ENCODE measurements at places on chromosomes 2 and 18.
A peak's percentile ranks its signal among the peaks of the same experiment; 100 is the strongest.

GRCh38 chr2:127082974-127083373 lies 24.0 kb downstream of the BIN1 start:
- DNase-seq = no peak

- no peak for DNase-seq
Measured at GRCh38 chr2:12052796-12053195, 306.4 kb downstream of the LPIN1 start.

DNA sequence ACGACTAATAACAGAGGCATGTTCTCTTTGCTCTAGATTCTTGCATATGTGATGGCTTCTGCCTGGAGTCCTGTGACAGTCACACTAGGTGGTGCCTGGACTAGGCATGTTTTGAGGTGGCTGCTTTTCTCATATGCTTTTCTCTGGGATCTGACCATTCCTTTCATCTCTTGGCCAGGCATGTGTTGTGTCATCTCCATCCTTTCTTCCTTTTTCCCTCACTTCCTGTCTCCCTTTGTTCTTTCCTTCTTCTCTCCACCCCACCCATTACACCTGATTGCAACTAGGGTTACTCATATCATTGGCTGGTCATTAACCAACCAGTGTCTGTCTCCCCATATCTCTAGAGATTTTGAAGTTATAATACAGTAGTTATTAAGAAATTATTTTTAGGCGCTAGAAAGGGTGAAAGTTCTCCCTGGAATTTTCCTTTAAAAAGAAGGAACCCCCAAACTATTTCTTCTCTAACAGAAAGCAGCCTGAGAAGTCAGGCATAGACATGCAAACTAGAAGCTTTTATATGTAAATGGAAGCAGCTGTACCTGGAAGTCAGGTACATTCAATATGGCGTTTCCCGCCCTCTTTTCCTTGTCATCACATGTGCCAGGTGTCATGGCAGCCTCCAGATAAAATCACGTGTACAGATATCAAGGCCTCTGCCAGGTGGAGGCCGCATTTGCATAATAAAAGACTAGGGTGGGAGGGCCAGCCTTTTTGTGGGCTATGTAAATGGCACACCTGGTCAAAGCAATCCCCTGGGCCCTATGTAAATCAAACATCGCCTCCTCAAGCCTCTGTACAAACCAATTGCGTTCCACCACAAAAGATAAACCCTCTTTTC lies 220.4 kb upstream of the MEX3C start:
- no peak for DNase-seq

- no peak for DNase-seq
Measured at GRCh38 chr2:85340034-85340892, 12.5 kb upstream of the TGOLN2 start.

GRCh38 chr2:175880-176820 lies 87.7 kb downstream of the SH3YL1 start:
- DNase-seq = no peak

DNA sequence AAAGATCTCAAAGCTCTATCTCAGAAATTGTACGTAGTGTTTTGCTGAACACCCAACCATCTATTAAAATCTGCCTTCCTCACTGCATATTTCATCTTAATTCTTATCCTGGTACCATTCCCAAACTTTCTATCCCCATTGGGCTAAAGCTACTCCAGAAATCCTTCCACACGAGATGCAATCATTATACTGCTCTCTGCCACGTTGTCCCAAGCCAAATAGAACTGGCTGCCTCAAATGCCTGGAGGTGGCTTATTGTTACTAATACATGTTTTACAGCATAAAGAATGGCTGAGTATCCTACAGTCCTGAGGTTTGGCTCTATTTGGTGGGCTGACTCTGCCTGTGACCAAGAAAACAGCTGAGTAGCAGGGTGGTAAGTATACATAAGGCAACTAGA lies 306.0 kb upstream of the ACVR2A start:
- DNase-seq = no peak

DNA sequence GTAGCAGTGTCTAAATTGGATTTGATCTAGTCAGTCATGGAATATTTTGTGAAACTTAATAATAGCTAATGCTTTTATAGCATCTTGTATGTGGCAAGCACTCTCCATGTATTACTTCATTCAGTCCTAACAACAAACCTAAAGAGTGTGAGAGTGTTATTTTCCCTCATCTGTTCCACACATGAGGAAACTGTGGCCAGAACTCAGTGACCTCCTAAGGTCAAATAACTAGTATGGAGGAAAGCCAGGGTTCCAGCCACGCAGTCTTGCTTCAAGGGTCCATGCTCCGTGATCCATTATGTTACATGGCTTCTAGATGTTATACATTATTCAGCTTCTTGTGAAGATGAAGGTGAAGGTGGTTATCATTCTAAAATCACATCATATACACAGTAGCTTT lies 45.5 kb downstream of the TWSG1 start:
- no peak for DNase-seq

DNA sequence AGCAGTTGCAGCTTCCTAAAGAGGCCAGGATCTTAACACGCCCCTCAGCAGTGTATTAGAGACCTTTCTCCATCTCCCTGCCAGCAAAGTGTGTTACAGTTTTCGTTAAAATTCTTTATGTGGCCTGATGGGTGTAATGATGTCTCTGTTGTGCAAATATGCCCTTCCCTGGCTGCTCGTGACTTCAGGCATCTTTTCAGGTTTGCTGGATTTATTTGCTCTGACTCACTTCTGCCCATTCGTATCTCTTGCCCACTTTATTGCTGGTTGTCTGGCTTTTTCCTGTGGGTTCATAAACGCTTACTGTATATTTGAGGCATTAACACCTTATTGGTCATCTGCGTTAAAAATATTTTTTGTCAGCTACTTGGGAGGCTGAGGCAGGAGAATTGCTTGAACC lies 134.5 kb downstream of the ASB1 start:
- DNase-seq = no peak

DNA sequence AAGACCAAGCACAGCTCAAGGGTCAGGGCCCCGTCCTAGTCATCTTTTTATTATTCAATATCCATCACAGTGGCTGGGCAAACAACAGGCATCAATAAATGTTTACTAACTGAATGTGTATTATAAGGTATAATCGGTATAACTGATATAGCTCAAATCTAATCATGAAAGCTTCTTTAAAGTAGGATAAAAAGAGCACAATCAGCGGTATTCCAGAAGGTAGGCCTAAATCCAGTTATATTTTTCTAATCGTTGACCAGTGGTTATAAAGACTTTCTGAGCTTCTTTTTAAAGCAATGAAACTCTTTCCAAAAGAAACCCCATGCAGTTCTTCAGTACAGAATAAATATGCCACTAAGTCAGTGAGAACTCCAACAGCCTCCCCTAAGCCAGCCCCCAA lies 92.1 kb downstream of the SMAD2 start:
- DNase-seq = no peak

DNA sequence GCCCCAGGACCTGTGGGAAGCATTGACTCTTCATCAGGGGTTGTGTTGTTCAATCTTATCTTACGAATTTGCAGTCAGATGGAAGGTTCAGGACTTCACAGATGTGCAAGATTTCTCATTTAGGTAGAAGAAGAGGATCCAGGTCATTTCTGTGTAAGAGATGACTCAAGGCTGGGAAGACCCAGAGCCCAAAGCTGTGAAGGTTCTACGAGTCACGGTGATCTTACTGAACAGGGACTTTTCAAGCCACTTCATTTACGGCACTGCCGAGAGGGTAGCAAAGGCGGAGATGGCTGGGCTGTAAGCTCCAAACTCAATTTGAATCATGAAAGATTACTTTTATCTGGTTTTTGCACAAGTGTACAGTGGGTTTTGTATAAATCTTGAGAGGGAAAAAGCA lies 228.0 kb upstream of the MEX3C start:
- DNase-seq = no peak

DNA sequence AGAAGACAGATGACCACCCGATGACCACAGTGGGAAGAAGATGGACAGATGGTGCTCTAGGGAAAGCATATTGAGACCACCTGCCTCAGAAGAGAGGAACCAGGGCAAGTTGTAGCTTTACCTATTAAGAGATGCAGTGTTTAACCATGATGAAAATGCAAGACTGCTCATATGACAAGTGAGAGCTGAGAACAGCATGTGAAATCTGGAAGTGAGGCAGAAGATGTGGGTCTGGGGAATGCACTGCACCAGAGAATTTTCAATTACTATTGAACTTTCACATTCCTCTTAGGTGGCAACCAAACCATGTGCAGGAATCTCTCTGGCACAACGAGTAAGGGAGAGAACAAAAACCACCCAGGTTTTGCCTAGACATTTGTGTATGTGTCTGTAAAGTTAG lies 184.8 kb upstream of the CRIM1 start:
- DNase-seq = no peak

DNA sequence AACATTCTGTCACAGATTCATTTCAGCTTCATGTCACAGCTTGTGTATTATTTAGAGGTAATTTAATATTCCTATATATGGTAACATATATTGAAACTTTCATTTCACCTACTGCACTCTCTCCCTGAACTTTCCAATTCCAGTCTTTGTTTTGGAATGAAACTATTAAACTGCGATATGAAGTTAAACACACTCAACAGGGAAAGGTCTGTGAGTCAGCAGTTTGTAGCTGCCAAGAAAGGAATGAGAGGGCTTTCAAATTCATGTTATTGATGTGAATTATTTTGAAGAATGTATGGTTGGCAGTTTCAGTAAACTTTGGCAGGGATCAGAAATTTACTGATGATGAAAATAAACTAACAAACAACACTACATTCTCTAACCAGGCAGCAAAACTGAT lies 148.3 kb downstream of the HNMT start:
- no peak for DNase-seq

GRCh38 chr2:12932192-12932591 lies 215.5 kb downstream of the TRIB2 start:
- DNase-seq = no peak

DNA sequence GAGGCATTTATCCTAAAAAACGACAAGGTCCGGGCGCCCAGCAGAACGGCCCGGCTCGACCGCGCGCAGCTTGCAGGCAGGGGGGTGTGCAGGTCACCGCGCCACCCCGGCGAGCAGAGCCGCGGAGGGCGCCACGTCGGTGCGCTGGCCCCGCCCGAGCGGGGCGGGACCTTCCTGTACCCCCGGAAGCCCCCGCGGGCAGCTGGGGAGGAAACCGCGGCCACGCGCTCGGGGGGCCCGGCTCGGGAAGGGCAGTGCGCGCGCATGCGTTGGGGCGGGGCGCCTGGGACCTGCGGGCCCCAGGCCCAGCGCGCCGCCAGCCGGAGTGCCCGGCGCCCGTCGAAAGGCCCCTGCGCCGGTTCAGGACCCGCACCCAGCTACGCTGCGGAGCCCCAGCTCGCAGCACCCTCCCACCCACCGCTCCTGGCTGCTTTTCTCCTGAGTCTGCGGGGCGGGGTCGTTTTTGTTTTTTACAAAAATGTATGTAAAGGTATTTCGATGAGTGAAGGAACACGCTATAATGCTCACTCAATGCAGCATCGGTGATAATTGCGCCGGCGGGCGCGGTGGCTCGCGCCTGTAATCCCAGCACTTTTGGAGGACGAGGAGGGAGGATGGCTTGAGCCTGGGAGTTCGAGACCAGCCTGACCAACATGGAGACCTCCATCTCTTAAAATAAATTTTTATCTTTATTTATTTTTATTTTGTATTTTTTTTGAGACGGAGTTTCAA lies 47.7 kb upstream of the POMC start:
- peak; percentile 83 for DNase-seq

- no peak for DNase-seq
Measured at GRCh38 chr2:20403774-20404312, 43.0 kb upstream of the RHOB start.

GRCh38 chr18:24810561-24811305 lies 350.3 kb downstream of the HRH4 start:
- no peak for DNase-seq

GRCh38 chr2:239768907-239769553 lies 256.1 kb downstream of the NDUFA10 start:
- DNase-seq = no peak

GRCh38 chr2:46888421-46888952 lies 27.1 kb downstream of the MCFD2 start:
- DNase-seq = no peak

DNA sequence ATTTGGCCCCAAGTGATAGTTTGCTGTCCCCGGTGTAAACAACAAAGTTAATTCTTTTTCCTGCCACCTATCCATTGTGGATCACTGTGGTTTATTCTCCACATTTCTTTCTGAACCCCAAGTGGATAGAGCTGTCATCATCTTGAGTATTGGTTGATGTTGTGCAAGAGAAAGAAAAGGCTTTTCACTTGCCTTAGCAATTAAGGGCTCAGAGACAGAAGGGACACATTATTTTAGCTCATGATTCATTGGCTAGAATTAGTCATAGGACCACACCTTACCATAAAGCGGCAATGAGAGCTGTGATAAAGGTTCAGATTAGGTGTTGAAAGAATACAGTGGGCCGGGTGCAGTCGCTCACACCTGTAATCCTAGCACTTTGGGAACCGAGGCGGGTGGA lies 442.1 kb upstream of the DCC start:
- DNase-seq = no peak

DNA sequence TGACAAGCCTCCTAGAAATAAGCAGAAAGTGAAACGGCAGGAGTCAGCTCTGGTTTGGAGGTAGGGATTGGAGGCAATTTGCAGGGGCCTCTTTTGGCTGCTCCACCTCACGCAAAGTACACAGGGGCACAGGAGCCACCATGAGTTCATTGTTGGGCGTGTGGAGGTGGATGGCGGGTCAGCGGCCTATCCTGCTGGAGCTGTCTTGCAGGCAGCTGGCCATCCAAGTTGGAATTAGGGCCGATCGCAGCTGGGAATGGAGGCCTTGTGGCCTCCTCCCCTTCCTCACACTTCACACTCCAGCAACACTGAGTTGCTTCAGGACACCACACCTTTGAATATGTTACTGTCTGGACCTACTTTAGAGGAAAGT lies 171.5 kb downstream of the MYCN start:
- no peak for DNase-seq

- DNase-seq = no peak
Measured at GRCh38 chr18:7946734-7947377, 379.7 kb downstream of the PTPRM start.

GRCh38 chr18:8983195-8983594 lies 119.3 kb upstream of the NDUFV2 start:
- no peak for DNase-seq

- DNase-seq = no peak
Measured at GRCh38 chr2:97745474-97746174, 32.2 kb downstream of the ZAP70 start.

- DNase-seq = no peak
Measured at GRCh38 chr2:143279672-143280071, 150.5 kb downstream of the ARHGAP15 start.

GRCh38 chr2:226215902-226216503 lies 583.6 kb downstream of the IRS1 start:
- peak; percentile 17 for DNase-seq

- no peak for DNase-seq
Measured at GRCh38 chr2:226915846-226916360, 80.0 kb downstream of the RHBDD1 start.

DNA sequence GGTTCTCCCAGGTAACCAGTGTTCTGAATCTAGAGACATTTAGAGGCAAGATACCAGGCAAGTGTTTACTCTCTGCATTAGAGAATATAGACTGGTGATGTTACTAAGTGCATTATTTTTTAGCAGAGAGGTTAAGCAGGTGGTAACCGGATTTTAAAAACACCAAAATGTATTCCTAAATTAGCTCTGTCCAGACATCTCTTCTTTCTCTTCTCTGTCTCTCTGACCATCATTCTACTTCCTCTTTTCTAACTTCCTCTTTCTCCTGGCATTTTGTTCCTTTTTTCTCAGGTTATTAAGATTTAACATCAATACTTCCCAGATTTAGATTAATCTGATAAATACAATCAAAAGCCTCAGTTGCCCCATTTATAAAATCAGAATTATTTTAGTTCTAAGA lies 31.7 kb upstream of the DYNC1I2 start:
- no peak for DNase-seq
